ENCODE measurements at places on chromosomes 6 and 20.

DNA sequence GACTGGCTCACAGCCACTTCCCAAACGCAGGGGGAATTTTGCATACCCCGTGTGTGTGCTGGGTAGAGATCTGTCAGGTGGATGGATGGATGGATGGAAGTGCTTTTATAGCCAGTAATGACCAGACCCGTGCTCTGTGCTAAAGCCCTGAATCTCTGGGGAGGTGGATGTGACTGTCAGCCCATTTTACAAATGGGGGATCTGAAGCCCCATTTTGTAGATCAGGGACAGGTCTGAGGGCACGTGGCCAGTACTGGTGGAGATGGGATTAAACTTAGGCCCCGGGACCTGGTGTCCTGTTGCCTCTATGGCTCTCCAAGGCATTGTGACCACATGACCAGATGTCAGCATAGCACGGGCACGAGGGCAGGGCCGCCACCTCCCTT is 38.2 kb upstream of the ZBP1 start:
- no peak for DNase-seq

DNA sequence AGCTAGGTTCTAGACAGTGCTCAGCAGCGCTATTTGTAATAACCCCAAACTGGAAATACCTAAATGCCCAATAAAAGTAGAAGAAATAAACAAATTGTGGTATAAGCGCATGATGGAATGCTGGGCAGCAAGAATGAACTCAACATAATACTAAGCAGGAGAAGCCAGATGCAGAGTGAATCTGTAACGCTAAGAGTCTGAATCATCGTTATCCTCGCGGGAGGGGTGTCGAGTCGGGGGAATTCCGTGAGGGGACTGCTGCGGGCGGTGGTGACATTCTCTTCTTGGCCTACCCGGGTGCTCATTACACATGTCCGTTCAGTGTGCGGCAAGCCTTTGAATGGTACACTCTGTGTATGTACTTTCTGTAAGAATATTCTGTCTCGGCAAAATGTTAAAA is 83.7 kb downstream of the SULF2 start:
- DNase-seq = no peak

DNA sequence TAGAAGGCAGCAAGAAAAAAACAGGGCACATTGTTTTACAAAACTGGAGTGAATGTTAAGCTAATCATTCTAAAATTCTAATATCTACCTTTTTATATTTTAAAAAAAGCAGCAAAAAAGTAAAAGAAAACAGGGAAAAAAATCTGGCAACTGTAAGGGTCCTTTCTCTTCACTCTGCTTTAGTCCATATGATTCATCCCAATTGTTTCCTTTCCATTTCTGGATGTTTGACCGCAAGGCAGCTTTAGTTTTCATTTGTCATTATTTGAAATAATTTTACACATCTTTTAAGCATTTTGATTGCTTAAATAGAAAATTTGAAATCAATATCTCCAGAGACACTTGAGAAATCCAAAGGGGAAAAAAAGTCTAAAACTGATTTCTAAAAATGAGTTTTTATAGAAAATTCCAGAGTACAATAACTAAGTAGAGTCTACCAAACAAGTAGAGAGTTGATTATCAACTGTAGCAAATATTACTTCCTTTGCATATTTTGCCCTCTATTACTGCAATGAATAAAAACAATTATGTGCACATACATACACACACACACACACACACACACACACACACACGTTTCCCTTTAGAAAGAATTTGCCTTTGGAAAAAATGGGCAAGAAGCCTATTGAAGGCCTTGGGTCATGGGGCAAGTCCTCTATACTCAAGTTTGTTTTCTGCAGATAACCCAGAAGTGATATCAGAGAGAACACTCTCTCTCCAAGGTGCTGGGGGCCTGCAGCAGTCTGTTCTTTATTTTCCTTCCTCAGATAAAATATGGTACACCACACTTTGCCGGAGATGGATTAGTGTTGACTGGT is 259.7 kb downstream of the HACE1 start:
- DNase-seq = no peak

GRCh38 chr6:49198015-49198414 is 265.0 kb downstream of the MMUT start:
- DNase-seq = no peak

GRCh38 chr20:35979544-35979943 is 11.2 kb downstream of the CNBD2 start:
- DNase-seq = no peak

GRCh38 chr6:154614101-154614500 is 103.6 kb upstream of the CNKSR3 start:
- peak; percentile 57 for DNase-seq

GRCh38 chr20:32494483-32495216 is 90.5 kb downstream of the NOL4L start:
- DNase-seq = no peak

DNA sequence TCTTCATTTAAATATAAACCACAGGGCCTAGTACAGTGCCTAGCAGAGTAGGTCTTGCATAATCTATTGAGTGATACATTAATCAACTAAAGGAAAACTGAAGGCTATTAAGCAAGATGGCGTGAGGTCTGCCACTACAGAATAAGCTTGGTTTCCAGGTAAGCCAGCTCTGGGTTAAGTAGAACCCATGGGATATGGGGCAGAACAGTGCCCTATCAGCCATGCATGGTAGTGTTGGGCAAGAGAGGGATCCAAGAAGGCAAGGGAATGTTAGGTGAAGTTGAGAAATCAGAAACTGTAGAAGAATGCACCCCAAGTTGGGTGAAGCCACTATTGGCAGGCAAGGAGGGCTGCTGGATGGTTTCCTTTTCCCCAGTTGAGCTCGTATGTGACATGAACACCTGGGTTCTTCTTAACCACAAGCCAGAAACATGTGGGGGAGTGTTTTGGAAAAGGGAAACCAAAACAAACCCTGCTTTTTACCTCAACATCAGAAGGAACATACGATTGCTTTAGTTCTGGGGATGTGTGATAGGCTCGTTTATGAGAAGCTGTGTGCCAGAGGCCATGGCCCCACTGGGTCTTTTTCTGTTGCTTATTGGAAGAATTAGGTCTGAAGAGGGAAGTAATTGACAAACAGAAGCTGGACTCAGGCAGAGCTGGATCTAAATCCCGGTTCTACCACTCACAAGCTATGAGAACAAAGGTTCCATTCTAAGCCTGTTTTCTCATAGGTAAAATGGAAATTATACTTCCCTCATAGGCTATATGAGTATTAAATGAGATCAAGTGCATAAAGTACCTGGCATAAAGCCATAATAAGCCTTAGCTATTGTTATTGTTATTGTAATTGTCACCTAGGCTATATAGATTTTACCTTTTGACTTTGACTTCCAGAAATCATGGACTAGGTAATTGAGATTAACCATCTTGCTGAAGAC is 33.5 kb downstream of the NEDD9 start:
- no peak for DNase-seq

DNA sequence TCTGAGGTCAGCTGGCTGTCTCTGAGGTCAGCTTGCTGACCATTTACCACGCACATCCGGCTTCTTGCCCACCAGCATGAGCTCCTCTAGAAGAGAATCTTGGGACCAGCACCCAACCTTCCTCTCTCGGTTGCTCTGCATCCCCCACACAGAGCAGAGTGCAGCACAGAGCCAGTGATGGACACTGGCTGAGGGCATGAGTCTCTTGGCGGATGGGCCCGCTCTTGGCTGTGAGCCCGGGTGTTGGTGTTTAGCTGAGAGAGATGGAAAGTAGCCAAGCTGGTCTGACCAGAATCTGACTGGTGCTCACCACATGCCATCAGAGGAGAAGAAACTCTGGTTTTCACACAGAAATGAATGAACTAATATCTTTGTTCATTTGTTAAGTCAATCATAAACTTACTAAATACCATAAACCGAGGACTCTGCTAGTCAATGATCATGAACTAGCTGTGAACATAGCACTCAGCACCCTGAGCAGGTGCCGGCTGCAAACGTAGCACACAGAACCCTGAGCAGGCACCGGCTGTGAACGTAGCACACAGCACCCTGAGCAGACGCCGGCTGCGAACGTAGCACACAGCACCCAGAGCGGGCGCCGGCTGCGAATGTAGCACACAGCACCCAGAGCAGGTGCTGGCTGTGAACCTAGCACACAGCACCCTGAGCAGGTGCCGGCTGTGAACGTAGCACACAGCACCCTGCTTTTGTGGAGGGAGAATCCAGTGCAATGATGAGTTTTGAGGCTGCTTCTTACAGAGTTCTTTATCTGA is 10.4 kb upstream of the THBS2 start:
- DNase-seq = no peak

- DNase-seq = no peak
These were observed 61.8 kb downstream of the GCNT2 start for GRCh38 chr6:10582774-10583508.

- DNase-seq = no peak
These were observed 756.9 kb downstream of the TFAP2A start for GRCh38 chr6:9657994-9658393.

GRCh38 chr6:41489120-41489851 is 56.9 kb upstream of the FOXP4 start:
- DNase-seq = no peak
